ENCODE measurements at places on chromosomes 4 and X.

DNA sequence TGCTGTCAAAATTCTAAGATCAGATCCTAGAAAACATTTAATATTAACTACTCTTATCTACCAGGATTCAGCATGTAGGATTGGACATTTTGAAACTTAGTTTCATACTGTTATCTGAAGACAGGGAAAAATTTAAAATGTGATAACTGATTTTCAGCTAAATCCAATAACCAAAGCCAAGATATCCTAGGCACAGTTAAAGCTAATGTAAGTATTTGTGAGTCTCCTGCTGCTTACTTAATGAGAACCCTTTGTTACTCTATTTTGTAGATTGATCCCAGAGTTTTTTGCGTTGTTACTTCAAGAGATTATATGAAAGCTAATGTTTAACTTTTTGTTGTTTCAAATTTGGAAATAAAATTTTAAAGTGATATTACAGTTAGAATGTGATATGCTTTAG lies 2.0 kb downstream of the CPE start:
- no peak for DNase-seq
- no peak overlapping the region for H3K27ac ChIP-seq
- H3K36me3 ChIP-seq = no peaks in the 10 kb centered on the region
- peaks cover 16% of the 10 kb centered on the region for H3K4me1 ChIP-seq
- no peak overlapping the region for H3K4me3 ChIP-seq
- peaks cover 42% of the 10 kb centered on the region for H3K27me3 ChIP-seq

DNA sequence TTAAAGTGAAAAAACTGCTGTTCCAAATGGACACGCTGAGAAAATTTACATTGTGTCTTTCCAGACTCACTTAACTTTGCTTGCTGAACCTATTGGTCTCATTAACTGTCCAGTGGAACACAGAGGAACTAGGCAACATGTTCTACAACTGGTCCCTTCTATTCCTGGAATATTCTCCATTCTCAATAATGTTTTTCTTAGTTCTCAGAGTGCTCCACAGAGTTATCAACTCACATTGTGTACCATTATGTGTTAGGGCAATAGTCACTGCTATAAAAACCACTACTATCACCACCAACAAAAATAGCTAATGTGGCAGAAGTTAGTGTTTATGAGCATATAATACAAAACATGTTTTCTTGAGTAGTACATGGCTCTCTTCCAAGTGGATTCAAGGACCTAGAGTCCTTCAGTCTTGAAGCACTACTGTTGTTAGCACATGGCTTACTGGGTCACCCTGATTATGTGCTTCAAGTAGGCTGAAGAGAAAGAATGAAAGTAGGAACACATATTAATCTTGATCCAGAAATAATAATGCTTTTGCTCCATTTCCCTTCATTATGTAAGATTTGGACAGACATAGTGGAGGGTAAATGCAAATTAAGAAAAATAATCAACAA lies 865.3 kb upstream of the HS3ST1 start:
- no peak for DNase-seq
- no peak overlapping the region for H3K4me3 ChIP-seq
- H3K36me3 ChIP-seq = no peaks in the 10 kb centered on the region
- no peaks in the 10 kb centered on the region for H3K4me1 ChIP-seq
- peaks cover under 1% of the 10 kb centered on the region for H3K27me3 ChIP-seq

DNA sequence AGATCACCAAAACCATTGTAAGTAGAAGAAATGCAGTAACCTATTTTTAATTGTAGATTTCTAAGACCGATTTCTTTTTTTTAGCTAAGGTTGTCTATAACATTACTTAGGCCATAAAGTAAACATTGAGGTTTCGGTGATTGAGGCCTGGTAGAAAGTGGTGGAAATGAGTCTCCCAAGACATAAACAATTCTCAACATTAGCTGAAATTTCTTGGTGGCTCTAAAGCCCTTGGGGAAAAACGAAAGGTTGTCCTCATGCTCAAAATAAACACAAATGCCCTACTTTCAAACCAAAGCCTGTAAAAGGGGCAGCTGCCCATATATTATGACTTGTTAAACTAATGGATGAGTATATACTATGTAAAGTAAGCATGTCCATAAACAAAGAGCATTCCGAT lies 98.8 kb downstream of the SCFD2 start:
- peaks cover 17% of the 10 kb centered on the region for H3K36me3 ChIP-seq
- H3K4me1 ChIP-seq = no peaks in the 10 kb centered on the region
- H3K27me3 ChIP-seq = no peaks in the 10 kb centered on the region

GRCh38 chr4:76680952-76681351 lies 217.0 kb downstream of the SOWAHB start:
- no peaks in the 10 kb centered on the region for H3K27me3 ChIP-seq
- H3K27ac ChIP-seq = no peak overlapping the region
- no peak overlapping the region for H3K4me3 ChIP-seq

DNA sequence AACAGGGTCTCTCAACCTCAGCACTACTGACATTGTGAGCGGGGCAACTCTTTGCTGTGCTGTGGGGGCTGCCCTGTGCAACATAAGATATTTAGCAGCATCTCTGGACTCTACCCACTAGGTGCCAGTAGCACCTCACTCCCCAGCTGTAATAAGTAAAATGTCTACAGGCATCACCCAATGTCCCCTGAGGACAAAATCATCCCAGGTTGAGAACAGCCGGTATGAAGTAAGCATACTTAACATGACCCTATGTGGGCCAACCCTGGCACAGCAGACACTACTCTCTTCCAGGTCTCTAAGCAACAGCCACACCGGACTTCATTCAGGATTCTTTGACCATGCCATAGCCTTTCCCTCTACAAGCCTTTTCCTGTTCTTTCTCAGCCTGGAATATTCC lies 10.5 kb upstream of the MGST2 start:
- no peak overlapping the region for H3K4me3 ChIP-seq
- peaks cover 4% of the 10 kb centered on the region for H3K27me3 ChIP-seq
- peaks cover 72% of the 10 kb centered on the region for H3K4me1 ChIP-seq
- no peak for DNase-seq
- H3K27ac ChIP-seq = peak overlapping the region; percentile 1

GRCh38 chr4:176675810-176676209 lies 116.9 kb downstream of the VEGFC start:
- H3K4me1 ChIP-seq = no peaks in the 10 kb centered on the region
- H3K4me3 ChIP-seq = no peak overlapping the region
- H3K27me3 ChIP-seq = no peaks in the 10 kb centered on the region
- no peak for DNase-seq
- no peak overlapping the region for H3K27ac ChIP-seq
- no peaks in the 10 kb centered on the region for H3K36me3 ChIP-seq

DNA sequence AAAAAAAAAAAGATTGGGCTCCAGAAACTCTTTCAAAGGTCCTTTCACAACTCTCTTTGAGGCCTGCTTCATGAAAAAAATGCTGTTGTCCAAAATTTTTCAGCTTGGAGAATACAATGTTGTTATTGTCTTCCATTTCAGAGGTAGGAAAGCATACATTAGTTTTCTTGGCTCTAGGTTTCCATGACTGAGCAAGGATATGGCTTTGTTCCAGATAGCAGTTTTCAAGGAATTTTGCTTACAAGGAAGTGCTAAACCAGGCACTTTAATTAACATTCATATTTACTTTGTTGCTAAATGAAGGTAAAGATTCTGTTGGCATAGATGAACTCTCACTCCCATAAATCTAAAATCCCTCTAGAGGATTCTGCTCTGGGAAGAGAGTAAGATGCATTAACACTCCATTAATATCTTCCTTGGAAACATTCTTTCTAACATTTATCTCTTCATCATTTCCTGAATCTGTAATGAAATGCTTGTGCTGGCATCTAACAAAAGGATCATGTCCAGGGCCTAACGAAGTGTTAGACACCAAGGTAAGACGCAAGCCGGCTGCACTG lies 118.4 kb downstream of the COL25A1 start:
- H3K27me3 ChIP-seq = no peaks in the 10 kb centered on the region
- H3K27ac ChIP-seq = no peak overlapping the region
- no peak overlapping the region for H3K4me3 ChIP-seq
- no peaks in the 10 kb centered on the region for H3K36me3 ChIP-seq
- H3K4me1 ChIP-seq = peaks cover 10% of the 10 kb centered on the region

DNA sequence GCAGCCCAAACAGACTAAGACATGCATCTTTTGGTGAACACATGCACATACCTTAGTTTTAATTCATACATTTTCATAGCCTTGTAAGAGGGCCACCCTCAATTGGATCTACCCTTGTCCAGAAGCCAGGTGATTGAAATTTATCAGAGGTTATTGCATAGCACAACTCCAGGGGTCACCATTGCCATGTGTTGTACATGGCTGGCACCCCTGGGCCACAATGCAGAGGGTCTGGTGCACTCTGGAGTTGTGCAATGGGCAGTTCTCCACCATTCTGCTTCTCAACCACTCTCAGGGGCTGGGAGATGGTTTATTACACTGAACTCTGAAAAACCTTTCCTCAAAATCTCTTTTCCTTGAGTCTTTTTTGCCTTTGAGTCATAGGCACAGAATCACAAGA lies 184.4 kb upstream of the CXorf66 start:
- H3K36me3 ChIP-seq = no peaks in the 10 kb centered on the region
- H3K27me3 ChIP-seq = peaks cover 6% of the 10 kb centered on the region
- H3K4me1 ChIP-seq = no peaks in the 10 kb centered on the region
- no peak for DNase-seq
- H3K4me3 ChIP-seq = no peak overlapping the region

GRCh38 chr4:69832326-69833030 lies 27.5 kb downstream of the SULT1E1 start:
- H3K4me1 ChIP-seq = peaks cover 6% of the 10 kb centered on the region
- H3K27ac ChIP-seq = peak overlapping the region; percentile 63
- H3K36me3 ChIP-seq = no peaks in the 10 kb centered on the region
- DNase-seq = no peak

DNA sequence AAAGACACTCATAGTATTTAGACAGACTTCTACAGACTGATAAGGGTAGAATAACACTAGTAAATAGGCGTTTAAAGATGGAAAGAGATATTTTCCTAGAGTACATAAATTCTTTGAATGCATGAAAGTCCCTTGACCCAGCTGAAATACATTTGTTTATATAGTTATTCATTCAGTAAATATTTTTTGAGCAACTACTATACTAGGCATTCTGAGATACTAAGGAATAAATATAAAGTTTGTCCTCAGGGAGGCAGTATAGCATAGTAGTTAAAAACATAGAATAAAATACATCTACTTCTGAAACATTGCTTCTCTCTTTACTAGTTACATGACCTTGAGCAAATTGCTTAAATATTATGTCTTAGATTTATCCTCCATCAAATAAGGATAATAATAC lies 27.4 kb downstream of the HMGN5 start:
- H3K36me3 ChIP-seq = no peaks in the 10 kb centered on the region
- H3K4me1 ChIP-seq = no peaks in the 10 kb centered on the region
- no peak overlapping the region for H3K27ac ChIP-seq
- DNase-seq = no peak

- peaks cover 6% of the 10 kb centered on the region for H3K27me3 ChIP-seq
- H3K36me3 ChIP-seq = no peaks in the 10 kb centered on the region
- peak overlapping the region; percentile 46 for H3K27ac ChIP-seq
- no peak overlapping the region for H3K4me3 ChIP-seq
Observed at GRCh38 chr4:121989715-121990114, 37.9 kb upstream of the TRPC3 start.
